Activated T-cell treated with anti-CD3 and anti-CD28 coated beads, Interleukin-2, amount 50 U/mL, for 72 hours (primary cell): ENCODE measurements at places on chromosomes 13 and 19. TPM values are rescaled to one million over a fixed set of nuclear protein-coding genes. Genes with fewer than 3 reads are reported as not detected.

- H3K4me3 ChIP-seq, result no peak overlapping the region
- H3K27me3 ChIP-seq, result peaks cover 30% of the 10 kb centered on the region
- no peak for DNase-seq
- H3K4me1 ChIP-seq, result peaks cover 9% of the 10 kb centered on the region
- no peak overlapping the region for H3K27ac ChIP-seq
- no peaks in the 10 kb centered on the region for H3K36me3 ChIP-seq
These were observed 15.4 kb upstream of the CLN5 start for GRCh38 chr13:76976490-76976889.

DNA sequence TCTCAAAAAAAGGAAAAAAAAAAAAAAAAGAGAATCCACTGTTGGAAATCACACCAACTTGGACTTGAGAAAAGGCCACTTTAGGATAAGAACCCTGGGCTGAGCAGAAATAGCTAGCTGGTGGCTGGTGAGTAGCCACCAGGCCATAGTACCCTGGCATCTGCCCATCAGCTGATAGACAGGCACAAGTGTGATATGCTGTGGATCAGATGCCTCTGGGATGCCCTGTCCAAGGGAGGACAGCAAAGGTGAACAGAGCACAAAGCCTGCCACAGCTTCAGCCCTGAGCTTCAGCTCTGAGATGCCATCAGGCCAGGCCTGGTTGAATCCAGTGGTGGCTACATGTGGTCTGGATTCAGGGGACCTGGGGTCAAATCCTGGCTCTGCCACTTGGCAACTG is 8.7 kb downstream of the SIRT2 start:
- H3K4me3 ChIP-seq, result no peak overlapping the region
- no peak overlapping the region for H3K27ac ChIP-seq
- no peak for DNase-seq

DNA sequence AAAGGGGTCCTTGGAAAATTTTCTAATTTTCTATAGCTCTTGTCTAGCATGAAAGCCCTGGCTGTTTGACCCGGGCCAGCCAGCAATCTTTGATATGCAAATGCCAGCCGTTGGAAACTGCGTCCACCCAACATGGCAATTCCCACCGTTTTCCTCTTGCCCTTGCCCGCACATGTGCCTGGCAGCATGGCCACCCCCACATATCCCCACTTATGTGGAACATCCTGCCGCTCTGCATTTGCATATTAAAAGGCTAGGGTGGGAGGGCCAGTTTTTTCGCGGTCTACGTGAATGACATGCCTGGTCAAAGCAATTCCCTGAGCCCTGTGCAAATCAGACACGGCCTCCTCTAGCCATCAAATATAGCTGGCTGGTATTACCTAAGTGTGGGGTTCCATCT is 110.3 kb upstream of the TDRD3 start:
- H3K27ac ChIP-seq, result no peak overlapping the region
- H3K27me3 ChIP-seq, result peaks cover 9% of the 10 kb centered on the region
- H3K4me1 ChIP-seq, result no peaks in the 10 kb centered on the region
- no peaks in the 10 kb centered on the region for H3K36me3 ChIP-seq
- no peak overlapping the region for H3K4me3 ChIP-seq

- no peak overlapping the region for H3K4me3 ChIP-seq
- no peaks in the 10 kb centered on the region for H3K27me3 ChIP-seq
- no peak overlapping the region for H3K27ac ChIP-seq
- no peak for DNase-seq
- no peaks in the 10 kb centered on the region for H3K36me3 ChIP-seq
These were observed 17.6 kb downstream of the EMP3 start for GRCh38 chr19:48342841-48343540.

DNA sequence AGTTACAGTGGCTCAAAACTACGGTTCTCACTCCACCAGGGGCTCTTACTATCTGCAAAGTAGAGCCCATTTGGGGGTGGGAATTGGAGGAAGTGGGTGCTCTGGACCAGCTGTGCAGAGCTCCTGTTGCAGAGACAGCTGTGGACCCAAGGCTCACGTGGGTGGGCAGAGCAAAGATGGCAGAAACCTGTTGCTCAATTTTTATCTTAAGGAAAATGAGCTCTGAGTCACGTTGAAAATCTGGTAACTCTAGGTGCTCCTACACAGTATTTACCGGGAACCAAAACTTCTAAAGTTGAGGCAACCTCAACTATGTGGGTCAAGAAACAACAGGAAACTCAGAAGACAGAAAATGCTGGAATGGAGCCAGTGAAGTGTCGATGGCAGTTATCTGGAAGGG is 30.2 kb upstream of the SLC15A1 start:
- no peak overlapping the region for H3K27ac ChIP-seq
- H3K27me3 ChIP-seq, result peaks cover 47% of the 10 kb centered on the region
- no peak overlapping the region for H3K4me3 ChIP-seq
- H3K36me3 ChIP-seq, result no peaks in the 10 kb centered on the region

- H3K36me3 ChIP-seq, result peaks cover 17% of the 10 kb centered on the region
- no peaks in the 10 kb centered on the region for H3K4me1 ChIP-seq
- H3K27ac ChIP-seq, result no peak overlapping the region
- no peak overlapping the region for H3K4me3 ChIP-seq
These were observed 46.2 kb downstream of the ZNF568 start for GRCh38 chr19:36962346-36962745.

DNA sequence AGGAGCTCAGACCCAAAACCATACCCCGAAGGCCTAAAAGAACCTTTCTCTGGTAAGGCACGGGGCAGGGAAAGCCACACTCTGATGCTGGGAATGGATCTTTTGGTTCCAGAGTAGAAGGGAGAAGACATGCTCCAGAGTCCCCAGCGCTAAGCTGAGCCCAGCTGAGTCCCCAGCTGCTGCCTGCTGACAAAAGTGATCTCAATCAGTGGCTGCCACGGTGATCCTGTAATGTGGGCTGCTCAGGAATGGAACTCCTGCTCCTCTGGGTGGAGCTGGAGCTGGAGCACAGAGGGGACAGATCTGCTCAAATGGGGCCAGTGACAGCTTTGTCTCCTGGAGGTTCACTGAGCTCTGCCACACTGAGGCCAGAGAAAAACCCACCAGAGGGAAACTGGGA is 70.5 kb downstream of the MLLT1 start:
- H3K4me1 ChIP-seq, result no peaks in the 10 kb centered on the region
- no peak for DNase-seq
- H3K36me3 ChIP-seq, result no peaks in the 10 kb centered on the region
- no peak overlapping the region for H3K27ac ChIP-seq

- H3K27me3 ChIP-seq, result no peaks in the 10 kb centered on the region
- H3K27ac ChIP-seq, result peak overlapping the region; percentile 55
- H3K36me3 ChIP-seq, result peaks cover 60% of the 10 kb centered on the region
- H3K4me3 ChIP-seq, result no peak overlapping the region
- H3K4me1 ChIP-seq, result peaks cover 44% of the 10 kb centered on the region
- no peak for DNase-seq
These were observed 8.6 kb downstream of the MIR17HG start for GRCh38 chr13:91355826-91356710.

DNA sequence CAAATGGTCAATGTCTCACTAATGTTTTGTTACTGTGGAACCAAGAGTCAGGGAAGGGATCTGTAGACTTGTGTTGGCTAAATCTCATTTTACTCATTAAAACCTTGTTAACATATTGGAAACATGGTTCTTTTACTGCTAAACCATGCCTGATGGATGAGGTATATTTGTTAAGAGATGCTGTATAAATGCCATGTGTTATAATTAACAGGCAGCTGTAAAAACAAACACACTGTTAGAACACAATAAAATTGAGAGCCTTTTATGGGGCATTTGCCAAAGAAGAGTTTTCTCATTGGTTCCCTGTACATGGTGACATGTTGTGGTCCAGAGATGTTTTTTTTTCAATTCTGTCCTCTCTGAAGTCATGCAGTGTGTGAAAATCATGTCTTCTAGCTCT is 121.9 kb downstream of the ESD start:
- H3K4me3 ChIP-seq, result no peak overlapping the region
- no peak overlapping the region for H3K27ac ChIP-seq
- no peak for DNase-seq
- peaks cover 26% of the 10 kb centered on the region for H3K4me1 ChIP-seq

GRCh38 chr13:68023838-68024581 is 793.9 kb upstream of the PCDH9 start:
- no peak for DNase-seq
- H3K27ac ChIP-seq, result no peak overlapping the region
- no peaks in the 10 kb centered on the region for H3K27me3 ChIP-seq
- no peak overlapping the region for H3K4me3 ChIP-seq

DNA sequence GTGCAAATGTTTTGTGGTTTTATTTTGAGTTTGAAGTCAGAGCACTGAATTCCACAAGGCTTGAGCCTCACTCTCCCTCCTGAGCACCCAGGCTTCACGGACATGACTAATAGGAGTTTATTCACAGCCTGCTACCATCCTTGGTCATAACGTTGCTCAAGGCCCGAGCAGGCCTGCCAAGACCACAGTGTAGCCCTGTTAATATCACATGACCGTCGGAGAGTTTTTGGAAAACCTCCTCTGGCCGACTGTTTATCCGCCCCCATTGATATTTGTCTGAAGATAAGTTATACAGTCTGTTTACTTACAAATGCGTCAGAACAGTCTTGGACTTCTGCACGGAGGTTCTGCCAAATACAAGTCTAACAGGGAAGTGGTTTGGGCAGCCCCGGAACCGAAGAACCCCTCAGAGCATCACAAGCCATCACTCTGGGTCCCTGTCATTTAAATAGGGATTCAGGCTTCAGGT is 89.9 kb downstream of the COL4A2 start:
- no peaks in the 10 kb centered on the region for H3K36me3 ChIP-seq
- DNase-seq, result no peak
- peaks cover 81% of the 10 kb centered on the region for H3K27me3 ChIP-seq
- H3K4me3 ChIP-seq, result no peak overlapping the region
- H3K4me1 ChIP-seq, result no peaks in the 10 kb centered on the region

DNA sequence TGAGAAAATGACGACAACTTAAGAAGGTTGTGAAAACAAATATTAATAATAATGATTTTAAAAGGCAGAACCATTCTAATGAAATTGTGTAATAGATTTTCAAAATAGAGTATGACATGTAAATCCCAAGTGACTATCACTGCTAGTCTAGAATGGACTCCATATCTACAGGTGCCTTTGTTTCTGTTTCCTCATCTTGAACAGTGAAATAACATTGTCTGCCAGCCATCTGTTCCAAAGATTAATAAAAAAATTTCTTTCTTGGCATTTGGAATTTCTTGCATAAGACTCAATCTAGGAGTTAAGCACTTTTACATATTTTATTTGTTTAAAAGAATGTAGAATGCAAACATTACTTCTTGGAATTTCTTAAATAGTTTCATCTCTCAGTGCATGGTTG is 520.1 kb upstream of the ARGLU1 start:
- no peaks in the 10 kb centered on the region for H3K27me3 ChIP-seq
- H3K36me3 ChIP-seq, result no peaks in the 10 kb centered on the region
- H3K27ac ChIP-seq, result no peak overlapping the region
- H3K4me1 ChIP-seq, result no peaks in the 10 kb centered on the region

DNA sequence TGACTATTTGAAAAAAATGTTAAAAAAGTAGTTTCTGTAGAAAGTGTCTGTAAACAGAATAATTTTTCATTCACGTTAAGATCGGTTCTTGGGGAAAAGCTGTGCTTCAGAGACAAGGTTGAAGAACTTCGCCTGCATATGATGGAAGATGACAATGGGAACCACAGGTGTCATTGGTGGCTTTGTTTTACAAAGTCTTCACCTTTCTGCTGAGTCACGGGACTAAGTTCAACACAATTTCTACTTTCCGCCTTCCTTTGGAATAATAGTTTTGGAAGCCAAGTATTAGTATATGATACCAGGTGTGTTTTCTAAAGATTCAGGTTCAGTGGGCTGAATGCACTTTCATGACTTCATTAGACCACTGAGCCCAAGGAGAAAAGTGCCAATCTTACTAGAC is 155.6 kb upstream of the RNF113B start:
- H3K27ac ChIP-seq, result no peak overlapping the region
- H3K4me1 ChIP-seq, result no peaks in the 10 kb centered on the region
- peaks cover 27% of the 10 kb centered on the region for H3K27me3 ChIP-seq
- DNase-seq, result no peak
- no peaks in the 10 kb centered on the region for H3K36me3 ChIP-seq

- no peaks in the 10 kb centered on the region for H3K4me1 ChIP-seq
- H3K27me3 ChIP-seq, result no peaks in the 10 kb centered on the region
- no peak overlapping the region for H3K4me3 ChIP-seq
- DNase-seq, result no peak
- H3K27ac ChIP-seq, result no peak overlapping the region
- no peaks in the 10 kb centered on the region for H3K36me3 ChIP-seq
These were observed 360.9 kb downstream of the PCDH17 start for GRCh38 chr13:57992416-57992815.

GRCh38 chr13:35514801-35515502 is 38.5 kb upstream of the MAB21L1 start:
- DNase-seq, result no peak
- no peak overlapping the region for H3K4me3 ChIP-seq
- no peak overlapping the region for H3K27ac ChIP-seq
- no peaks in the 10 kb centered on the region for H3K36me3 ChIP-seq

DNA sequence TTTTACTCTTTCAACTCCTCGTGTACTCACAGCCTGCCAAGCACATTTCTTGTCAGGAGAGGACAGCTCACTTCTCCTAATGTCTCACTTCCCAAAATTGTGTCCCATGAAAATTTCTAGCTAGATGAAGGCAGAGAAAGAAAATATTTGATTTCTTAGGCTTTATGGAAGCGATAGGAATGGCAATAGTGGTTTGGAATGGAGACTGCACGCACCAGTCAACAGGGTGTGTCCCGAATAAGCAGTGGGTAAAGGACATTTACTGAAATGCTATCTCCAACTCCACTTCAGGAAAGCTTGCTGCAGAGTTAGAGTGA is 321 bp upstream of the ZNF222 start:
- H3K27ac ChIP-seq, result peak overlapping the region; percentile 74
- peaks cover 52% of the 10 kb centered on the region for H3K36me3 ChIP-seq
- no peaks in the 10 kb centered on the region for H3K27me3 ChIP-seq
- H3K4me3 ChIP-seq, result peak overlapping the region; percentile 88
- H3K4me1 ChIP-seq, result peaks cover 17% of the 10 kb centered on the region

DNA sequence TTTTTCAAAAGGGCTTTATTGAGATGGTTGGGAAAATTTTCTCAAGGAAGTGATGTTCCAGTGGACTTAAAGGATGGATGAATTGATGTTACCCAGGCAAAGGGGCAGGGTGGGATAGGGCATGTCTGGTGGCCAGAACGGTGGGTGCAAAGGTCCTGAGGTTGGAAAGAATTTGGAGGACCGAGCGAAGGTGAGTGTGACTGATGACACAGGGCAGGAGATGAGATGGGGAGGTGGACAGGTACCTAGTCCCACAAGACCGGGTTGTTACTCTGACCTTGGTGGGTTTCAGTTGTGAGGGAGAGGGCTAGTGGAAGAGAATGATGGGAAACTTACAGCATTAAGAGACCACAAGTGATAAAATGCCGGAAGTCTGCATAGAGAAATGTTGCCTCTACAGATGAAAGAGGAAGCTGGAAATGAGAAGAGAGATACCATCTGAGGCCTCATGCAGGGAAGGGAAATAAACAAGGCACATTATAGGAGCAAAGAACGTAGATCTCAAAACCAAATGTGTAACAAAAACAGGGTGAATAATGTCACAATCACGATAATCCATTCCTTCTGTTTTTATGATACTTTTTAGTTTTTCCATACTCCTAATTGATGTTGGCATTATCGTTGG is 4.5 kb downstream of the ADGRE1 start:
- DNase-seq, result no peak
- peak overlapping the region; percentile 51 for H3K4me3 ChIP-seq
- H3K27me3 ChIP-seq, result no peaks in the 10 kb centered on the region
- peaks cover 72% of the 10 kb centered on the region for H3K4me1 ChIP-seq

Gene ZNF699
- 12.6 TPM for total RNA-seq

Gene ZSWIM9
- total RNA-seq, result 13.1 TPM

Gene CNMD
- not detected for total RNA-seq

Gene ZNF665
- 5.6 TPM for total RNA-seq

Gene C19orf81
- 5.1 TPM for total RNA-seq

Gene PCDH9
- total RNA-seq, result 0.12 TPM

Gene KCNJ14
- 5.0 TPM for total RNA-seq

Gene KDELR1
- 101 TPM for total RNA-seq
